CD4-positive, alpha-beta T cell treated with Interleukin-17A for 4 hours (primary cell): ENCODE measurements at places on chromosomes 2 and 18.

GRCh38 chr2:187129306-187129705 is 280.3 kb upstream of the ZSWIM2 start:
- no peak for DNase-seq

- DNase-seq: no peak
These were observed 32.5 kb upstream of the SOS1 start for GRCh38 chr2:39153312-39153711.

DNA sequence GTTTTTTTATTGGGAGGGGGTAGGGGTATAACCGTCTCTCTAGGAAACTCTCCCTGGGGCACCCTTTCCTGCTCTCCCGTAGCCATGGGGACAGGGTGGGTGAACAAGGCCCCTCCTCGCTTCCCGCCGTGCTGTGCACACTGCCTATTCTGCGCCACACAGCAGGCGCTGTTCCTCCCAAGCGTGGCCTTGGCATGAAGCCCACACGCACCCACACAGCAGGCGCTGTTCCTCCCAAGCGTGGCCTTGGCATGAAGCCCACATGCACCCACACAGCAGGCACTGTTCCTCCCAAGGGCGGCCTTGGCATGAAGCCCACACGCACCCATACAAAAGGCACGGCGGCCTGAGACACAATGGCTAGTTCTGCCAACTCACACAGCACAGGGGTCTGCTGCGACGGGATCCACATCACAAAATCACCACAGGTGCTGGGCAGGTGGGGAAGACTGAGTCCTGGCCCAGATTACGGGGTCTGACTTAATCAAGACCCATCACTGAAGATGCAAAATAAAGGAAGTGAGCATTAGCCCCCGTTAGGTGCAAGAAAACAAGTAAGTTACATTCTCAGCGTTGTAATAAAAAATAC is 46.6 kb upstream of the TPO start:
- peak; percentile 34 for DNase-seq

GRCh38 chr18:49778826-49779465 is 34.4 kb downstream of the ACAA2 start:
- no peak for DNase-seq

- no peak for DNase-seq
These were observed 220.0 kb downstream of the LOXHD1 start for GRCh38 chr18:46437061-46437460.

DNA sequence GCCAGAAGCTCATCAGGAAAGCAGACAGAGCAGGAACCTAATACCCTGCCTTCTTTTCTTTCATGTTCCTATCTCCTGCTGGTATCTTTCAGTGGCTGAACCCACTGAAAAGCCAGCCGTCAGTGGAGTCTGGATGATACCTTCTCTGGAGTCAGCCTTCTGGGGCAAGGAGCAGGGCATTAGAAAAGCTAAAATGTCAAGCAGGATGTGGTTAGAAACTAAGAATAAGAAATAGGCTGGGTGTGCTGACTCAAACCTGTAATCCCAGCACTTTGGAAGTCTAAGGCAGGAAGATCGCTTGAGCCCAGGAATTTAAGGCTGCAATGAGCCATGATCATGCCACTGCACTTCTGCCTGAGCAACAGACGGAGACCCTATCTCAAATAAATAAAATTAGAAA is 642.0 kb upstream of the FSHR start:
- no peak for DNase-seq

- DNase-seq: no peak
These were observed 84.9 kb upstream of the ST8SIA3 start for GRCh38 chr18:57267368-57267925.

GRCh38 chr2:8743261-8743660 is 61.4 kb downstream of the ID2 start:
- no peak for DNase-seq

DNA sequence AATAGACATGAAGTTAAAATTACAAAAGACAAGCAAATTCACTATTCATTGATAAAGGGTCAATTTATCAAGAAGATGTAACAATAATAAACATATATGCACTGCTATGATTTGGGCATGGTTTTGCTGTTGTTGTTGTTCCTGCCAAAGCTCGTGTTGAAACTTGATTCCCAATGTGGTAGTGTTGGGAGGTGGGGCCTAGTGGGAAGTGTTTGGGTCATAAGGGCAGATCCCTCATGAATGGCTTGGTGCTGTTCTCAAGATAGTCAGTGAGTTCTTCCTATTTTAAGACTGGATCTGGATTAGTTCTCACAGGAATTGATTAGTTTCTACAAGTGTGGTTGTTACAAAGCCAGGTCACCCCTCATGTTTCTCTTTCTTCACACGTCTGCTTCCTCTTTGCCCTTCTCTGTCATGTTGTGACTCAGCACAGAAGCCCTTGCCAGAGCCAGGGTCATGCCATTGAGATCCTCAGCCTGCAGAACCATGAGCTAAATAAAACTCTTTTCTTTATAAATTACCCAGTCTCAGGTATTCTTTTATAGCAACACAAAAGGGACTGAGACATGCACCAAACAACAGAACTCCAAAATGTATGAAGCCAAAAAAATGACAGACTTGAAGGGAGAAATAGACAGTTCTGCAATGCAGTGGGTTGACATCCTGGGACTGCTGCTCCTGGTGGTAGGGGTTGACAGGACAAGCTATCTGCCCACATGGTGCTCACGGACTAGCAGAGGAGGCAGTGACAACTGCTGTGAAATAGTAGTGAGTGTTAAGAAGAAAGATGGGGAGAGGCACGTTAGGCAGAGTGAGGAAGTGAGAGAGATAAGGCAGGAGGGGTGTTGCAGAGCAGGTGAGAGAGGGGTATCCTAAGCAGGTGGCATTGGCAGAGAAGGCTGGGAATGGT is 18.6 kb upstream of the SKA1 start:
- no peak for DNase-seq

GRCh38 chr2:170235860-170236679 is 58.1 kb downstream of the MYO3B start:
- DNase-seq: no peak

DNA sequence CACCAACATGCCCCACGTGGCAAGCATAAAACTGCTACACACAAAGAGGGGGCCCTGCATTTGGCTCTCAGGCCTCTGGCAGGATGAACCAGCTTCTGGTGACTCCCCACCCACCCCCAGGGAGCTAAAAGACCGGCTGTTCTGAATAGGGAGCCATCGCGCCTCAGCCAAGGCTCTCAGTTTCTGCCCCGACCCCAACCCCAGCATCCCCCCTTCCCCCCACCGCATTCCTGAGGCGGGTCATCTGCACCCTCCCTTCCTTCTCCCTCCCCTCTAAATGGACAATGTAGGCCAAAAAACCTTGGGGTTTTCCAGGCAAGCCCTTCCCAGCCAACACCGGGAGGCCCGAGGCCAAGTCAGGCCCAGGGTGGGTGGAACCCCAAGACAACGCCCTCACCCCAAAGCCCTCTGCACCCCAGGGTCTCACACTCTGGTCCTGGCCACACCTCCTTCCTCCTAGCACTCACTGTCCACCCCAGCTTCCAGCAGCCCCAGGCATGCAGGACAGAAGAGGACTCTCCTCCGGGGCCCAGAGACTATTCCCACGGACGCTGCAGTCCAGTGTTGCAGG is 5.7 kb downstream of the CYP26B1 start:
- no peak for DNase-seq

DNA sequence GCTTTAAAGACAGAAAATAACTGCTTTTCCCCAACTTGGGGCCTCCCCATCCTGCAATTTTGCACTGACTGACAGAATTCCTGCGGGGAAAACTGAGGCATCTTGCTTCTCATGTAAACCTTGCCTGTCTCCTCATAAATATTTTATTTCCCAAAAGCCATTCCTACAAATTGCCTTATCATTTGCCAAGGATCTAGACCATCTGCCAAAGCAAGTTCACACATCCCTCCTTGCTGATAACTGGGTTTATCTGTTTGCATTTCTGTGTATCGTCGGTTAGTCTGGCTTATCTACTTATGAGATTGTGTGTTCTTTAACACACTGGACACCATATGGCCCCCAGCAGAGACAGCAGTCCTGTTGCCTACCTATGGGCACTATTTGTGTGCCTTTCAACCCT is 3.0 kb upstream of the CNGA3 start:
- no peak for DNase-seq

DNA sequence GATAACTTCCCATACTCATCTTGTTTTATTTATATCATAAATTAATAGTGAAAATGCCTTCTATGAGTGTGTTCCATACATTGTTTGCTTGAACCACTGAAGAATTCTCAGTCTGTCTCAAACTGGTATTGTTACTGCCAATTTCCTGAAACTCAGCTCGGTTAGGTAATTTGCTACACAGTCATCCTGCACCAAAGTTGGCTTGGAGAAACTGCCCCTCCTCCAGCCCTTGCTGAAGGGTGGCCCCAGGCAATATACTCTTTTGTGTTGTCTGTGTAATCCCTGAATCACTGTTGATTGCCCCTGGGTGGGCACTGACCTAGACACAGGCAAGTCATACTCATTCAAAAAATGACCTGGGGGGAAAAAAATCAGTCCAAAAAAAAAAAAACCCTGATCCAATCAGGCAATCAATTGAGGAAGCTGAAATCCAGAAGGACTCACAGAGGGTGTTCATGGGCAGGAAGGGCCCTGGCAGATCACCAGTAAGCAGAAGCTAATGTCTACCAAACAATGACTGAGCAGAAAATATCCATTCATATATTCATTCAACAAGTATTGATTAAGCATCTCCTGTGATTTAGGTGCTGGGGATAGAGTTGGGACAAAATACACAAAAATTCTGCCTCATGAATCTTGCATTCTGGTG is 3.8 kb upstream of the SESTD1 start:
- no peak for DNase-seq

GRCh38 chr18:69674966-69675365 is 272.7 kb downstream of the CD226 start:
- no peak for DNase-seq

GRCh38 chr2:173354582-173355131 is at the start of gene CDCA7:
TSS of gene CDCA7 (plus strand) at chr2:173354872. CDS start at chr2:173354964, 92 bp downstream.
- peak; percentile 55 for DNase-seq

GRCh38 chr2:81645745-81646301 is 1341.3 kb upstream of the LRRTM1 start:
- no peak for DNase-seq

DNA sequence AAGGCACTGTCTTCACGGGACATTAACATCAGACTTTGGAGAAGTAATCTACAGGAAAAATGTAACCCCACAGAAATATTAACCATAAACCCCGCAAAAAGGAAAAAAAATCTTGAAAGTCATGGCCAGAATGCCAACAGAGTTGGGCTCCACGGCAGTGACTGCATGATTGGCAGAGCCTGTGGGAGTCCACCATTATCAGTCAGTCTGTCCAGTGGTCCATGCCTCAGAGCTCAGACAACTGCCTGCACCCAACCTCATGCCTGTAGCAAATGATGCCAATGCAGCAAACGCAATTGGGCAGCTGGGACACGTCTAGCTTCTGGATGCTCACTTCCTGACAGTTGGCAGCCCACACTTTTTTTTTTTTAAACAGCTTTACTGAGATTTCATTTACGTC is 5.1 kb upstream of the PPIG start:
- DNase-seq: no peak

DNA sequence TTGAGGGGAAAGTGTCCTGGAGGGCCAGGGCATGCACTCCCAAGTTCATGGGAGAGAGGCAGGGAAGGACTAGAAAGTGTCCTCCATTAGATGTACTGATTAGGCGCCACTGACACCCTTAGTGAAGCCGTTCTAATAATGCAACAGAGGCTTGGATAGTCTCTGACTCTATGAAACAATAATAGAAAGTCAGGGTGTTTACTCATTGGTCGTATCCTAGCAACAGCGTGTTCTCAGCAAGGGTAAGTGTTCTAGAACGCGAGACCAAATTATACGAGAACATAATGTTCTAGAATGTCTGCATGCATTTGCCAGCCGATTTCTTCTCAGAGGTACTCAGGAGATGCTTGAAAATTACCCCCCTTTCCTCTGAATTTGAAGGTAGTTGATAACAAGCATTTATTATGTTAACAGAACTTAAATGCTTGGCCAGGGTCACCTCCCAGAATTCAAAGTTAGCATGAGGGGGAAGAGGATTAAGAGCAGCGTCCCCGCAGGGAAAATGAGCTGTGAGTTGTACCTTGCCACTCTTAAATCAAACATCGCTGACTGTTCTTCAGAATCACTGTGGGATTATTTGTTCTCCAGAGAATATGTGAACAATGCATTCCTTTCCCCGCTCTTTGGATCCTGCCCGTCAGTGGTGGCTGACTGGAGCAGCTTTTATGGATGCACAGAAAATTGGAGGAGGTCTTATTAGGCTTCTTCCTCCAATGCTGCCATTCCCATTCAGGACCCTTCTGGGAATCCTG is 33.7 kb upstream of the PDIA6 start:
- no peak for DNase-seq

DNA sequence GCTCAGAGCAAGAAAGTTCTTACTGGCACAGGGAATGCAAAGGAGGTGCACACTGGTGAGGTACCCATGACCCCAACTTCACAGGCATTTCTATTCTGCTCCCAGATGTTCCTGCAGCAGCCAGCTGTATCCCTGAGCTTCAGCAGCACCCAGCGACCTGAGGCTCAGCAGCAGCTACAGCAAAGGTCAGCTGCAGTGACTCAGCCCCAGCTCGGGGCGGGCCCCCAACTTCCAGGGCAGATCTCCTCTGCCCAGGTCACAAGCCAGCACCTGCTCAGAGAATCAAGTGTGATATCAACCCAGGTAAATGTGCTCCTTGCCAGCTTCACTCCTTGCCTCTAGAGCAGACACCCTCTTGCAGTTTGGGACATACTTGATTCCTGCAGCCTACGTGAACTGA is 14.1 kb upstream of the RPL31 start:
- no peak for DNase-seq

GRCh38 chr18:50301074-50301473 is 13.6 kb upstream of the CXXC1 start:
- no peak for DNase-seq

DNA sequence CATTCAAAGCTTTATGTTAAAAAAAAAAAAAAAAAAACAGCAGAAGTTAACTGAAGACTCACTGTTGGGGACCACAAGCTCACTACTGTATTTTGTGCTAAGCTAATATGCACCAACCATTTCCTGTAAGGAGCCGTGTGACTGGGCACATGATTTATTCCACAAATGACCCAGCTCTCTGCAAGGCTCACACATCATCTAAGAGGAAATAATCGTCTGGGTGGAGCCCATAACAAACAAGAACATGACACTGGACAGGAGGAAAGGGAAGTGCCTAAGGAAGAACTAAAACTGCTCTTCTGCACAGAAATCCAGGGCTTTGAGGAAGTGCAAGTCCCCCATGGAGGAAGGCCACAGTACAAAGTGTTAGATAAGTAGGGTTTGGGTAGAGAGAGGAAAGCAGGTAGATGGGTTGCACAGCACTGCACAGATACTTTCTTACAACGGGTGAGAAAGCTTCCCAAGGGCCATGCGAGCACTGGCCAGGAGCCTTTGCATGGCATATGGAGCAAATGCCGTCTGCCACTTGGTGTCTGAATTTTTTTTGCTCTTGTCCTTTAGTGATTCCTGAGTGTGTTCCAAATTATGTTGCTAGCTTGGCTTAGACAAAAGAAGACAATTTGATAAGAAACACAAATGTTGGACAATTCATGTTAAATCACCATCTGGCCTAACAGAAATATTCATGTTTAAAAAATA is 24.4 kb downstream of the NFE2L2 start:
- DNase-seq: peak; percentile 30
